ENCODE measurements at places on chromosomes 12 and 14.

GRCh38 chr12:24778486-24779304 lies 170.2 kb downstream of the BCAT1 start:
- DNase-seq = peak; percentile 18

DNA sequence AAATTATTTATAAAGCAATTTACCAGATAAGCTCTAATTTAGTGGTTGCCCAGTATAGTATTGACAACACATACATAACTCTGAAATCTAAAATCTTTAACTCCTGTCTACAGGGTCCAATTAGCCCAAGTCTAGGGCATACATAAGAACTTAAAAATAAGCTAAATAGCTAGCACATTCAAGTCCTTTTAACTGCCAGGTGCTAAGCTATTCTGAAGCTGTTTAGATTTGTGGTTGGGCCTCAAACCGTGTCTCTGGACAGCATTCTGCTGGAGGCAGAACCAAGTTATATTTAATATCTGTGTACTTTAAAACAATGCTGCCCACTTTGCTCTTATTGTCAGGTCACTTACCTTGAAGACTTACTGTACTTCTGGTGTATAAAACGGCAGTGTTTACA lies 19.0 kb downstream of the RPS6KA5 start:
- DNase-seq = no peak

- peak; percentile 73 for DNase-seq
Measured at GRCh38 chr12:107320929-107321631, 227.7 kb upstream of the CRY1 start.

- DNase-seq = no peak
Measured at GRCh38 chr12:2118481-2119255, 65.9 kb downstream of the CACNA1C start.

DNA sequence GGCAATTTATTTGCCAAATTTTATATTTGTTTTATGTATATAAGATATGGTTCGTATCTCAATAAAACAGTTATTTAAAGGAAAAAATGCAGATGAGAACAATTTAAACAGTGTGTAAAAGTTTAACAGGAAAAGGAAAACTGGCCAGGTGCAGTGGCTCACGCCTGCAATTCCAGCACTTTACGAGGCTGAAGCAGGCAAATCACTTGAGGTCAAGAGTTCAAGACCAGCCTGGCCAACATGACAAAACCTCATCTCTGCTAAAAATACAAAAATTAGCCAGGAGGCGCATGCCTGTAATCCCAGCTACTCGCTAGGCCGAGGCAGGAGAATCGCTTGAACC lies 22.3 kb downstream of the G2E3 start:
- no peak for DNase-seq

DNA sequence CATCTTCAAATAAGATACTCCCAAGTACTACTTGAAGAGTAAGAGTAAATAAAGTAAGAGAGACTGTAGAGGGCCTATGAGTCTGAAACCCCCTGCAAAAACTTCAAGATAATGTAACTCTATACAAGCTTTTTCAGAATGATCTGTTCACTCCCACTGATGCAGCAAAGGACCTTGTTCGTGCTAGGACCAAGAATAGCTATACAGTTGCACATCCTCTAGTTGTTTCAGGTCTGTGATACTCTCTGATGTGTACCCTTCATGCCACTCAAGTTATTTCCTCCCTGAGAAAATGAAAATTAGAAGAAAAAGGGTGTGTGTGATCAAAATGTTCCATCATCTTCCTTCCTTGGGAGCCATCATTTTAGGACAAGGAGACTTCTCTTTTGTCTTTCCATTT lies 204.4 kb downstream of the ALX1 start:
- no peak for DNase-seq

DNA sequence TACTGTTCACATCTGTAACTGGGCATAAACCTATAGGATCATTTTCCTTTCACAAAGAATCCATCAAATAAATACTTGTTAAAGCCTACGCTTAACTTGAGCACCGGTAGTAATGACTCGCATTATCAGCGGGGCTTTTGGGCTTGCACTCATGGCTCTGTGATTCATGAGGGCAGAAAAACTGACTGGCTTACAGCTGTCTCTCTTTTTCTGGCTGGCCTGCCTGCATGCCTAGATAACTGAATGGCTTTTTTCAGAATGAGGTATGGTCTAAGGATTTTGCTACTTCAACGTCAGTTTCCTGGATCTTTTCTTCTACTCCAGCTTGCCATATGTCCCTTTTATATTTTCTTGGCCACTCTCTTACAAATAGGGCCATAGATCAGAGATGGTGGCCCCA lies 531.1 kb downstream of the NRXN3 start:
- no peak for DNase-seq

GRCh38 chr14:104507443-104507842 lies 72.1 kb upstream of the C14orf180 start:
- no peak for DNase-seq

DNA sequence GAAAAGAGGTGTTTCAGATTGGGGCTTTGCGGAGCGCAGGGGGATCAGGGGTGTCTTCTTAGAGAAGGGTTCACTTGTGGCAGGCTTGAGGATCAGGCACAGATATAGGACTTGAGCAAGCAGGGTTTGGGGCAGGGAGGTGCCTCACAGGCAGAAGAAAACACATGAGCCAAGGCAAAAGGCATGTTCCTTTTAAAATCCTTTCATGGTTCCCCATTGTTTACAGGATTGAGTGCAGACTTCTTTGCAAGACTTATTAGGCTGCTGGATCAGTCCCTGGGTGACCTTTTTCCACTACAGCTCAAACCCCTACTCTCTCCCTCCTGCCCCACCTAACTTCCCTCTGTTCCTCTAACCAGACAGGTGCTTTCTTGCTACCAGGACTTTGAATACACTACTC lies 19.7 kb downstream of the HSPB8 start:
- DNase-seq = no peak

DNA sequence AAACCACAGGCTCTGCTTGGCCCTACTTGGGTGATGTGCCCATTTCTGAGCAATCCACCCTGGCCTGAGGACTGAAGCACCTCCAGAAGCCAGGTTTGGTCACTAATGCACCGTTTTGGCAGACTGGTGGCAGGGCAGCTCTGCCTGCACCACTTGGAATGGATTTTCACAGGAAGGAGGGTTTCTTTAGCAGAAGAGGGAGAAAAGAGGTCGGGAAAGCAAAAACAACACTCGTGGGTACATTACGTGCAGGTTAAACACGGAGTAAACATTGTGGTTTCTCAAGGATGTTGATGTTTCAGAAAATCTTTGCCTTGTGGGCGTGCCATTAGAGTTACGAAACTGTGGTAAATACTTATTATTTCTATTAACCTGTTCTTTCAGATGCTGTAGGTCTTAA lies 70.8 kb downstream of the KCNA5 start:
- DNase-seq = no peak

DNA sequence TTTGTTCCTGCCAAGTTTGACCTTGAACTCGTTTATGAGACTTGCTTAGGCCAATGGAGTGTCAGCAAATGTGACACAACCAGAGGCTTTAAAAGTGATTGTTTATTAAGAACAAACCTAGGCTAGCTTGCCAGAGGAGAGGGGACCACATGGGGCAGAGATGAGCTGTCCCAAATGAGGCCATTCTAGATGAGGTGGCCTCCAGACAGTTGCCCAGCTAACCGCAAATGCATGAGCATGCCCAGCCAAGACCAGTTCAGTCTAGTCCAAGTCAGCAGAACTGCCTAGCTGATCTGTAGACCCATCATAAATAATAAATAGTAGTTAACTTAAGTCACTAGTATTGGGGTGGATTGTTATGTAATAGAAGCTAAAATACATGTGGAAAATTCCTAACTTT lies 172.8 kb upstream of the DYRK2 start:
- DNase-seq = no peak

- no peak for DNase-seq
Measured at GRCh38 chr14:90355540-90356518, 24.1 kb upstream of the NRDE2 start.

- DNase-seq = no peak
Measured at GRCh38 chr12:68281322-68282077, 28.1 kb upstream of the IL22 start.

GRCh38 chr14:94532447-94532846 lies 23.2 kb upstream of the SERPINA12 start:
- no peak for DNase-seq

- no peak for DNase-seq
Measured at GRCh38 chr14:51547260-51547659, 104.5 kb upstream of the FRMD6 start.

GRCh38 chr12:107847430-107847829 lies 72.9 kb downstream of the ASCL4 start:
- no peak for DNase-seq

DNA sequence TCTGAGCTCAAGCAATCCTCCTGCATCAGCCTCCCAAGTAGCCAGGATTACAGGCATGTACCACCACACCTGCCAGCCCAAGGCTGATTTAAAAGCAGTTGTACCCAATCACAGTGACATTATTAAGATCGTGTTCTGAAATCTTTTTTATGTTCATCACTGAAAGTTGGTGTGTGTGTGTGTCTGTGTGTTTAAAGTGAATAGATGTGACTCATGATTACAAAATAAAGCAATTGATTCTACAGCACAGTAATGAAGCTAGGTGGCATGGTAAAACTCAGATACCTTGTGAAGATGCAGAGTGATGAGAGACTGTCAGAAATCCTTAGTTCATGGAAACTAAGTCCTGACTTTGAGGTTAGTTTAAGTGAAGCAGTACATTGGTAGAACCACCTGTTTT lies 74.2 kb upstream of the ATP2B1 start:
- no peak for DNase-seq

DNA sequence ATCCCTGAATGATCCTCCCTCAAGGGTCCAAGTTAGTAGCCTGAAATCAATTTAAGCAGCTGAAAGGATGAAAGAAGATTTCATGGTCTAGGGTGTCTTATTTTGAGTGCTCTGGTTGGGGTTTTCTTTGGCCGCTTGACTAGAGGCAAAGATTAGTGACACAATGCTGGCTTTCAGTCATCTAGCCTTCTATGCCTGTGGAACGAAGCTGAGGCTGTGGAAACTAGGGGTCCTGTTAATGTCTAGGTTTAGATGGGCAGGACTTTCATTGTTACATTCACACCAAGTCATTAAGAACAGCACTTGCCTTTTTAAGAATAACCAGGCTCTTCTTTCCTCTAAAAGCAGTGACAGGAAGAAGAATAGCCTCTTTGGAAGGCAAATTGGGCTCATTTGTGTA lies 253.8 kb upstream of the E2F7 start:
- DNase-seq = no peak

DNA sequence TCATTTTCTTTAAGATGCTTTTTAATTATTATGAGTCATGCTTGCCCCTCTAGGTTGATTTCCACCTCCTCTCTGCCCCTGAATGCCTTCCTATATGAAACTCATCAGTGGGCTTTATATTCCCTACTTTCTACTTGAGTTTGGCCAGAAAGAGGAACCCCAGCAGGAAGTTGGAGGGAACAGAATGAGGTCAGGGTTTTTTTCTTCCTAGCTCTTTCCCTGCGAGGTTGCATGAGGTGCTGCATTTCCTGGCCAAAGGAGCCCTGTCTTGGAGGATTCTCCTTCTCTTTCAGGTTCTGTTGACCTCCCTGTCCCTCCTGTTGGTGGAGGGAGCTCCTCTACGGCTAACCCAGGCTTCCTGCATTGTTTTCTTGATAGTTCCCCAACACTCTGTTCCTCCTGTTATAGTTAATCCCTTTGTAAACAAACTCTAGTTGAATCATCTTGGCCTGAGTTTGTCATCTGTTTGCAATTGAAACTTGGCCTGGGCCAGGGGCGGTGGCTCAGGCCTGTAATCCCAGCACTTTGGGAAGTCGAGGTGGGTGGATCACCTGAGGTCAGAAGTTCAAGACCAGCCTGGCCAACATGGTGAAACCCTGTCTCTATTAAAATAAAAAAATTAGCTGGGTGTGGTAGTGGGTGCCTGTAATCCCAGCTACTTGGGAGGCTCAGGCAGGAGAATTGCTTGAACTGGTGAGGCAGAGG lies 15.3 kb upstream of the SPIC start:
- DNase-seq = no peak

DNA sequence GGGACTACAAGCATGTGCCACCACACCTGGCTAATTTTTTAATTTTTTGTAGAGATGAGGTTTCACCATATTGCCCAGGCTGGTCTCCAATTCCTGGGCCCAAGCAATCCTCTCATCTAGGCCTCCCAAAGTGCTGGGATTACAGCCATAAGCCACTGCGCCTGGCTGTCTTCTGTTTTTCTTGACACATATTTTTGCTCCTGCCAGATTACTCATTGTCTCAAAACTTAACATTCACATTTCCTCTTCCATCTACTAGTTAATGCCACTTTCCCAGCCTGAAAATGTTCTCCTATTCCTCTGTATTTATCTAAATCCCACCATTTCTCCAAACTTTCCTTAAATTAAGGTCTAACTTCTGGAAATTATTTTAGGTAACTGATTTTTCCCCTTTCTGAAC lies 36.2 kb upstream of the KCNH3 start:
- DNase-seq = no peak

DNA sequence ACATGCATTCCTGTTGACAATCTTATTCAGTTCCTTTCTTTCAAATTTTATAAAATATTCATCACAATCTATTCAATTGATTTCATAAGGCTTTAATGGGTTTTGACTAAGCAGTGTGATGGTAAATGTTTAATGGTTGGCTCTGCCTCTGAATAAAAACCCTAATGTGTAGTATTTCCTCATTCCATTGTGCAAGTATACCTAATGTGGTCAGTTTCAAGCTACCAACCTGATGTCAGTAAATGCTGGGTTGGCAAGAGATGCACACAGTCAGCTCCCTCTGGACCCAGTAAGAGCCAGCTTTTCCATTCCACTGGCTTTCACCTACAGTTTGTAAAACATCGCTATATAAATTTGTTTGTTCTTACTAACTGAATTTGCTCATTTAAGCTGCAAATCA lies 53.9 kb downstream of the METTL25 start:
- DNase-seq = no peak

DNA sequence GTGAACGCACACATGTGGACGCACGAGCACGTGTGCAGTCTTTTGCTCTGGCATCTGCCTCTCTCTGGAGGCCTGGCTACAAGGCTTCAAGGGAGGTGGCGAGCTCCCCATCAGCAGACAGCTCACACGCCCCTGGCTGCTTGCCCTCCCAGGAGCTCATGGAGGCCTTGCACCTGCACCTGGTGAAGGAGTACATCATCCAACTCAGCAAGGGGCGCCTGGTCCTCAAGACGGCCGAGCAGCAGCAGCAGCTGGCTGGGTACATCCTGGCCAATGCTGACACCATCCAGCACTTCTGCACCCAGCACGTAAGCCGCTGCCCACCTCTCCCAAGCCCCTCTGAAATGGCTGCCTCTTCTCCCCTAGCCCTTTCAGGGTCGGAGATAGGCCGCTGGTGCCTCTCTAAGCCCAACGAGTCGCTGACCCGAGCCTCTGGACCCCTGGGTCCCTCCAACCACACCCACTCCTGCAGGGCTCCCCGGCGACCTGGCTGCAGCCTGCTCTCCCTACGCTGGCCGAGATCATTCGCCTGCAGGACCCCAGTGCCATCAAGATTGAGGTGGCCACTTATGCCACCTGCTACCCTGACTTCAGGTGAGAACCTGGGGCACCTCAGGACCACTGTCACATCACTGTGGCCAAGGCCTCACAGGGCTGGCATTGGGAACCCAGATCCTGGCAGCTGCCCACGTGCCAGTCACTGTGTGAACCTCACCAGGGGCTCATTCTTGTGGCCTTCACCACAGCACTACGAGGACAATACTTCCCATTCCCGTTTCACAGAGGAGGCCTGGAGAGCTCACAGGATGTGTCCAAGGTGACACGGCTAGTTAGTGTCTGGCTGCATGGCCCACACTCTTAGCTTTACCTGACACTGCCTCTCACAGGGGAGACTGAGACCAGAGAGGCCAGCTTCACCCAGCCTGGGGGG lies 10.2 kb downstream of the TNFAIP2 start:
- DNase-seq = no peak
